ENCODE measurements at places on chromosomes 6 and 20. TPM values are rescaled to one million over a fixed set of nuclear protein-coding genes. Genes with fewer than 3 reads are reported as not detected.

TMEM239 gene
- not detected for total RNA-seq

PBOV1 gene
- not detected for total RNA-seq

NPBWR2 gene
- total RNA-seq = not detected

IL17F gene
- not detected for total RNA-seq

B3GALT4 gene
- total RNA-seq = 12.7 TPM

TOX2 gene
- 29.9 TPM for total RNA-seq

Measured in left lung (tissue), 14 donors.